ENCODE measurements at places on chromosomes 16 and 17.

DNA sequence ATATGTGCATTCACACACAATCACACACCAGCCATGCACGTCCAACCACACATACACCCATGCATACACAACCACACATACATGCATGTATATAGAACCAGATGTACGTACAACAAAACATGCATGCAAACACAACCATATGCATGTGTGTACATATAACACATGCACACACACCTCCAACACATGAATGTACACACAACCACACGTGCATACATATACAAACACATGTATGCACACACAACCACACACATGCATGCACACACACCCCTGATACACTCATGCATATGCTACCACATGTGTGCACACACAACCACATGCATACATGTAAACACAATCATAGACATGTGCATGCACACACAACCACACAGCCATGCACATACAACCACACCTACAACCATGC lies 52.0 kb upstream of the SDK2 start:
- no peak for DNase-seq

DNA sequence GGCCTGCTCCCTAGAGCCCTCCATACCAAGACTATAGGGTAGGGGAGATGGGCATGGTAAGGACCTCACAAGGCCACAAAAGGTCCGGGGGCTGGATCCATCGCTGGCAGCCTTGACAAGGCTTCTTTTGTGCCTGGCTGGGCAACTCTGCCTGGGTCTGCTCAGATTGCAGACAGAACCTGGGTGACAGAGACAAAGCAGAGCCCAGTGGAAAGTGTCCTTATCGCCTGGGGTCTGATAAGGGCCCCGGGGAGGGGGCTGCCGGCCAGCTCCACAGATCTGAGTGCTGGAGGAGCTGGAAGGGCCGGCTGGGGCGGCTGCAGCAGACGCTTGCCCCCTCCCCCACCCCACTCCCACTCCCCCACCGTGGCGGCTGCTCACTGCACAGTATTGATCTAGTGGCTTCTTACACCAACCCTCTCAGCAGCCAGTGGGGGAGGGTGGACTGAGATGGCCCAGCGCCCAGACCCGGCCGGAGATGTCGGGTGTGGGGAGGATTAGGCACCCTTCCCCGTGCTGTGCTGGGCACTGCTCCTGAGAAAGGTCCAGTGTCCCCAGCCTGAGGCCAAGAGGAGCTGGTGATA lies 7.2 kb downstream of the MMP15 start:
- DNase-seq, result no peak

GRCh38 chr16:81838794-81839193 lies 59.7 kb downstream of the PLCG2 start:
- DNase-seq, result no peak

- peak; percentile 66 for DNase-seq
Measured at GRCh38 chr17:18158022-18158600, 25.5 kb upstream of the ALKBH5 start.

- DNase-seq, result no peak
Measured at GRCh38 chr16:82344157-82344556, 174.1 kb upstream of the MPHOSPH6 start.

DNA sequence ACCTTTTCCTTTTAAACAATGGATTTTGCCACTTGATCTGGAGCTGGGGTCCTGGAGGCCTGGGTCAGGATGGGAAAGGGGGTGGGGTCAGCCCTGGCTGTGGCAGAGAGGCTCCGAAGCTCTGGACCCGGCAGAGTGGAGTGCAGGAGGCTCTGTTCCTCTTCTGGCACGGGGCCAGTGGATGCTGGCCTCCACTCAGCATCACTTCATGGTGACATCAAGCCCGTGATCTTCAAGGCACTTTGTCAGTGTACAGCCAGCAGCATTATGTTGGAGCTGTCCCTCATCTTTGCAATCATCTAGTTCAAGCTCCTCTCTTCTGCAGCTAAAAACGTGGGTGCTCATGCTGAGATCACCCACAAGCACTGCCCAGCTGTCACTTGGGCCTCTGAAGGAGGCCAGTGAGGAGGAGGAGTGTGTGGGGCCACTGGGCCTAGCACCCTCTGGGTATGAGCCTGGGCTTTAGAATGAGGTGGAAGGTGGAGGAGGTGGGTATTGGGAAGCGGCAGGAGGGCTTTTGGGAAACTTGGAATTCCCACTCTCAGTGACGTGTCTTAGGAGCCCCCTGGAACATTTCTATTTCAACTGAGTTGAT lies 45.9 kb upstream of the MGAT5B start:
- no peak for DNase-seq

- no peak for DNase-seq
Measured at GRCh38 chr17:79342376-79342775, 267.8 kb downstream of the ENGASE start.

- DNase-seq, result no peak
Measured at GRCh38 chr17:81885869-81886548, 5.4 kb downstream of the ALYREF start.

DNA sequence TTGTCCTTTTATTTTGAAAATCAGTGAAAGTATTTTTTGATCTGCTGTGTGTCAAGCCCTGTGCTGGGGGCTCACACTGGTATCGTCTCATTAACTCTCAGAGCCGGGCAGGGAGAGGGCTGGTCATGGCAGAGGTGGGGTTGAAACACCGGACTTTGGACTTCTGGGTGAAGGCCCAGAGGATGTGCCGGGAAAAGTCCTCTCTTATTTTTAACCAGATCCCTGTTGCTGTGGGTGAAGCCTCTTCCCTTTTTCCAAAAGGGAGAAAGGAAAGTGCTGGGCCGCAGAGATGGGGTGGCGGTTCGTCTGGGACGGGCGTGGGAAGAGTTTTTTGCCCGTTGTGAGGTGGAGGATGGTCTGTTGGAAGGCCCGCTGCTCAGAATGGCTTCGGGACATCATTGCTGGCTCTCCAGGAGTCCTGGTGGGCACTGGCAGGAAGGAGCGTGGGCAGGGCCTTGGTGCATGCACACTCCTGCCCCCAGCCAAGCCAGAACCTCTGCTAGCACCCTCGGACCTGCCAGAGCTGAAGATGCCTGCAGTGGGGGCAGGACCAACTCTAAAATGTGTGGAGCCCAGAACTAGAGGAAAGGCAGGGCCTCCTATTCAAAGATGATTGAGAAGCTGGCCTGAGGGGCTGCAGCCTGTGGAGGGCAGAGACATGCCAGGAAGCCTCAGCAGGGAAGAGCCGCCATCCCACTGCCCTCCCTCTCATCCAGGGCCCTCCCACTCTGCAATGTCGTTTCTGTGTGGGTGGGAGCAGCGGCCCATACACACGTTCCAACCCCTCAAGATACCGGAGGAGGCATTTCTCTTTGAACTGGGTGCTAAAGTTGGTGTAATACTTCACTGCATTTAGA lies 213.2 kb downstream of the CCDC182 start:
- no peak for DNase-seq

- no peak for DNase-seq
Measured at GRCh38 chr17:58091024-58091567, 7.9 kb downstream of the DYNLL2 start.

DNA sequence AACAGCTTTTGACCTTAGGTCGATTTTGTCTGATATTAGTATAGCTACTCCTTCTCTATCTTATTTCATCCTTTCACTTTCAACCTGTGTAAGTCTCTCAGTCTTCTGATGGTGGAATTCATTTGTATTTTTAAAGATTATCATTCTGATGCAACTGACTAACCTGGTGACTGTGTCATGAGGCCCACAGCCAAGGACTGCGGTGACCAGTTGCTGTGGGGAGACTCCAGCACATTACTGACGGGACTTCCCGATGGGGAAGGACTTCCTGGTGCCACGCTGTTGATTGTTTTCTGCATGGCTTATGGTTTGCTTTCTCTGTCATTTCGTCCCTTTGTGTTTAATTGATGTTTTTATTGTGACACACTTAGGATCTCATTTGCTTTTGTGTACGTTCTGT lies 34.2 kb downstream of the RMI2 start:
- DNase-seq, result no peak

- DNase-seq, result no peak
Measured at GRCh38 chr17:22265807-22266206, 573.5 kb downstream of the KCNJ18 start.

GRCh38 chr16:85555719-85556455 lies 57.2 kb upstream of the GSE1 start:
- DNase-seq, result no peak

GRCh38 chr17:61414141-61414935 lies 14.7 kb downstream of the TBX2 start:
- DNase-seq, result no peak

GRCh38 chr17:48455791-48456190 lies 25.8 kb upstream of the SKAP1 start:
- DNase-seq, result no peak

GRCh38 chr17:21078016-21078780 lies 35.4 kb upstream of the USP22 start:
- no peak for DNase-seq

DNA sequence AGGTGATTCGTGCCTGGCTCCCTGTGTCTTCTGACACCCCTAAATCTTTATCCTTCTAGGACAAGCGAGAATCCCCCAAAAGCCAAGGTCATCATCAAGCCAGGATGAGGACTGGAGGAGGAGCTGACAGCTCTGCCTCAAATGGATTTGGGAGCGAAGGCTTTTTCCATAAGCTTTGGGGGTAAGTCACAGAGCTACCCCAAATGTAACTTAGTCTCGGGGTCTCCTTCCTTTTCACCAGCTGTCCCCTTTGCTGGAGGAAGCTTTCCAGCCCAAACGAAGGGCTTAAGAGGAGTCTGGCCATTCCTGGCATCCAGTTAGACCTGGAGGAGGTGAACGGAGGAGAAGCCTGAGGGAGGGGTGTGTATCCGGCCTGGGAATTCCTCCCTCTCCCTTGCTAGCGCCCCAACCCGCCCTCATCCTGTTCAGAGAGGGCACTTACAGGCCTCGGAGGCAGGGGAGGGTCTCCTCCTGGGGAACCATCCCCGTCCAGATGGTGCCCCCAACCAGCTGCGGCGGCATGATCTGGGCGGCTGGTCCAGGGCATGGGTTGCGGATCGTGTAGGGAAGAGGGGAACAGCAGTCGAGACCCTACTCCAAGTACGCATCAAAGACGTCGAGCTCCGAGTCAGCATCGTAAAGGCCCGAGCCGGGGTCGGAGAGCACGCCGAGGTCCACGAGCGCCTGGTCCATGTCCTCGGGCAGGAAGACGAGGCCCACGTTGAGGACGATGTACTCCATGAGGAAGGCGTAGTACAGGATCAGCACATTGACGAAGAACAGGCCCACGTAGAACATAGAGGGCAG lies 938 bp downstream of the DEXI start:
- no peak for DNase-seq

DNA sequence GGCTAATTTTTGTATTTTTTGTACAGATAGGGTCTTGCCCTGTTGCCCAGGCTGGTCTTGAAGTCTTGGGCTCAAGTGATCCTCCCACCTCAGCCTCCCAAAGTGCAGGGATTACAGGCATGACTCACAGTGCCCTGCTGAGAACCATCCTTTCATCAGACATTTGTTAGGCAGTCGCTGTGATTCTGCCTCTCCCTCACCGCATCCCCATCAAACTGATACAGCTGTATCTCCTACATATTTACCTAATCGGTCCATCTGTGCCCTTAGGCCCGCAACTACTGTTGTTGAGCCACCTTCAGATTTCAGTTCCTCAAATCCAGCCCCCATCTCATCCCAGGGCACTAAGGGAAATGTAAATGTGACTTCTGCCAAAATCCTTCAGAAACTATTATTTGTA lies 2.0 kb upstream of the SLC43A2 start:
- no peak for DNase-seq

- no peak for DNase-seq
Measured at GRCh38 chr17:70987867-70988340, 818.6 kb downstream of the KCNJ2 start.

DNA sequence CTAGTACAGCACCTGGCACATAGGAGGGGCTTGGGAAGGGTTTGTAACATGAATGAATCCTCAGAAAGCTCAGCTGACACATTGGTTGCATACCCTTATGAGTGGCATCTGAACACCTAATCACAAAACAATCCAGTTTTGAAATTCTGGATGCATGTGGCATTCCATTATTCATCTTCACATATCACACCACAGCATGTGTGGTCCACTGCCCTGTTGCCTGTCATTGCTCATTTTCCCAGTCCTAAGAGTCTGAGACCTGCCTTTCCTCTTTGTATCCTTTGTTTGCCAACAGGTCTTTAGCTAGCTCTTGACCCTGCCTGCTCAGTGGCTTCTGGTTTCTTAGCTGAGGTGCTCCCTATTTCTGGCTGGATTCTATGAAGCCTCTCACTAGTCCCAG lies 170.8 kb upstream of the ASIC2 start:
- no peak for DNase-seq

- DNase-seq, result no peak
Measured at GRCh38 chr16:8544406-8544805, 45.9 kb downstream of the TMEM114 start.

Data from NCI-H774 (cell line).